ENCODE measurements at places on chromosomes 5 and 9. TPM values are rescaled to one million over a fixed set of nuclear protein-coding genes. Genes with fewer than 3 reads are reported as not detected.
A peak's percentile ranks its signal among the peaks of the same experiment; 100 is the strongest.

GRCh38 chr5:128637031-128637430 lies 99.0 kb upstream of the FBN2 start:
- H3K27me3 ChIP-seq, result no peaks in the 10 kb centered on the region
- H3K4me3 ChIP-seq, result no peak overlapping the region
- no peaks in the 10 kb centered on the region for H3K4me1 ChIP-seq

- no peak overlapping the region for H3K27ac ChIP-seq
- H3K36me3 ChIP-seq, result no peaks in the 10 kb centered on the region
- no peak overlapping the region for H3K4me3 ChIP-seq
- no peaks in the 10 kb centered on the region for H3K4me1 ChIP-seq
- no peaks in the 10 kb centered on the region for H3K27me3 ChIP-seq
Measured at GRCh38 chr5:21681911-21682310, 1171.2 kb downstream of the CDH12 start.

GRCh38 chr5:174801798-174802197 lies 77.4 kb downstream of the MSX2 start:
- H3K4me3 ChIP-seq, result no peak overlapping the region
- H3K36me3 ChIP-seq, result no peaks in the 10 kb centered on the region
- H3K4me1 ChIP-seq, result no peaks in the 10 kb centered on the region
- no peak for DNase-seq
- H3K27me3 ChIP-seq, result no peaks in the 10 kb centered on the region

DNA sequence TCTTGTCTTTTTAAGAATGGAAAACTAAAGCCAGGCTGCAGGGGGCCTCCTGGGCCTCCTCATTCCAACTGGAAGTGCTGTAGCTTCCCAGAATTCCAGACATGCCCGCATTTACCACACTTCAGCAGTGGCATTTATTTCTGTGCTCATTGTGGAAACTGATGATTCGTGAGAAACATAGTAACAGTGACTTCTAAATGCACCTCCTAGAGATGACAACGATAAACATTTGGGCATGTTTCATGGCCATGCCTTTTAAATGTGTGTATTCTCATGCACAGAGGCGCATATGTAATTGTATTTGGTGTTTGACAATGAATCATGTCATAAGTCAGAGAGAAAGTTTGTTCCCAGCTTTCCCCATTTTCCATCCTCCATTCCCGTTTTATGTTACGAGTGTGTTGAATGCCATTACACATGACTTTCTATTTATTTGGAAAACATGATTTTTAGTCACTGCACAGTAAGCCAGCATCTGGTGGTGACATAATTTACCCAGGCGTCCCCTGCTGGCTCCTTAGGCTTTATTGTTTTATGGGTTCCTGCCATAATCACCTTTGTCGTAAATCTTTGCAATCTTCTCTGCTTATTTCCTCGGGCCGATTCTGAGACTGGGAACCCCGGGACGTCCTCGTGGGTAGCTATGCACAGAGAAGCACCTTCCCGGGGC lies 68.8 kb upstream of the FCN2 start:
- peak overlapping the region; percentile 89 for H3K27ac ChIP-seq
- DNase-seq, result peak; percentile 75
- peaks cover 12% of the 10 kb centered on the region for H3K4me1 ChIP-seq

DNA sequence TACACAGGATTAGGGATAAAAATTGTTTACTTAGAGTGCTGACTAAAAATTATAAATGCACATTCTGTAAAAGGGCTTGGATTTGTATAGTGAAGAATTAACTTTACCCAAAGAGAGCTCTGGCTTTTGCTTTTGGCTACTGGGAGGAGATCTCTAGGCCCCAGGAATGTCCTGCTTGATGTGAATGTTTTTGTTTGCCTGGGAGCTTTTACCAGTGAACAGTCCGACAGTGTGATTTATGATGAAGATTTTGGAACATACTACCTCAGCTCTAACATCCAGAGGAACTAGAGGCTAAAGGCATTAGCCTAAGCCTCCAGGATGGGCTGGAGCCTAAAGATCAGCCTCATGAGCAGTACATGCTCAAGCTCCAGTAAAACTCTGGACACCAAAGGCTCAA lies 103.7 kb upstream of the RFX3 start:
- no peaks in the 10 kb centered on the region for H3K27me3 ChIP-seq
- H3K36me3 ChIP-seq, result no peaks in the 10 kb centered on the region
- H3K4me1 ChIP-seq, result no peaks in the 10 kb centered on the region
- H3K27ac ChIP-seq, result no peak overlapping the region
- H3K4me3 ChIP-seq, result no peak overlapping the region
- no peak for DNase-seq

GRCh38 chr5:173490681-173491080 lies 125.8 kb downstream of the BOD1 start:
- no peaks in the 10 kb centered on the region for H3K4me1 ChIP-seq
- no peaks in the 10 kb centered on the region for H3K27me3 ChIP-seq
- no peaks in the 10 kb centered on the region for H3K36me3 ChIP-seq
- no peak overlapping the region for H3K27ac ChIP-seq
- DNase-seq, result no peak

DNA sequence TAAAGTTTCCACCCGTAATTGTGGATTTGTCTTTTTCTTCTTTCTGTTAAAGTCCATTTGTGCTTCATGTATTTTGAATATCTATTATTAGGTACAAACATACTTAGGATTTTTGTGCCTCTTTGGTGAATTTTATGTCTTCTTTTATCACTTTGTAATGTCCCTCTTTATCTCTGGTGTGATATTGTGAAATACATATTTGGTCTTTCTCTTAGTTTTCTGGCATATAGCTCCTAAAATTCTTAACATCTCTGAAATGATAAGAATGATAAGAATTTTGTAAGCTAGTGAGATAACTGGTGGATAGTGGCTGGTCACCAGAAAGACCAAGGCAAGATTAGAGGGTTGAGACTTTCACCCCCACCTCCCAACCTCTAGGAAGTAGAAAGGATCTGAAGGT lies 111.1 kb downstream of the KCTD16 start:
- H3K4me1 ChIP-seq, result no peaks in the 10 kb centered on the region
- H3K36me3 ChIP-seq, result no peaks in the 10 kb centered on the region
- H3K4me3 ChIP-seq, result no peak overlapping the region
- no peak for DNase-seq
- H3K27me3 ChIP-seq, result no peaks in the 10 kb centered on the region
- no peak overlapping the region for H3K27ac ChIP-seq

- DNase-seq, result no peak
- no peak overlapping the region for H3K27ac ChIP-seq
- no peak overlapping the region for H3K4me3 ChIP-seq
- H3K4me1 ChIP-seq, result peaks cover 4% of the 10 kb centered on the region
Measured at GRCh38 chr5:8865266-8865665, 680.6 kb downstream of the SEMA5A start.

GRCh38 chr5:132070460-132071337 lies 2.9 kb upstream of the CSF2 start:
- H3K4me3 ChIP-seq, result no peak overlapping the region
- H3K4me1 ChIP-seq, result no peaks in the 10 kb centered on the region
- H3K27ac ChIP-seq, result no peak overlapping the region
- no peak for DNase-seq
- no peaks in the 10 kb centered on the region for H3K27me3 ChIP-seq
- H3K36me3 ChIP-seq, result no peaks in the 10 kb centered on the region

- H3K27ac ChIP-seq, result peak overlapping the region; percentile 46
- H3K36me3 ChIP-seq, result no peaks in the 10 kb centered on the region
- H3K27me3 ChIP-seq, result no peaks in the 10 kb centered on the region
- H3K4me1 ChIP-seq, result peaks cover 52% of the 10 kb centered on the region
- DNase-seq, result no peak
Measured at GRCh38 chr5:125198270-125198974, 452.0 kb upstream of the ZNF608 start.

DNA sequence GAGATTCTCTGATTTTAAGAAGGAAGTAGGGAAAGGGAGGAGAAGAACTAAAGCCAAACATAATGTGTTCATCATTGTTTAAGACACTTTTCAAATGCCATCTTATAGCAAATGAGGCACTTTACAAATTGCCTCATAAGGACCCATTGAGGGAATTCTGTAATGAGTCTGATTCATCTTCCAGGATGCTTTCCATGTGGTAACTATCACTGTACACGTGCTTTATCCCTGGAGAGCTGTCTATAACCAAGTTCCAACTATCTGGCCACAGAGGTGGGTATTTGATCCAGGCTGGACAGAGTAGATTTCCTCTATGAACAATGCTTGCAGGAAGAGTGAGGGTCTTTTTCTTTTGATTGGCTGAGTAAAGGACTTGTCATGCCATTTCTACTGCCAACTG lies 183.5 kb upstream of the NFIB start:
- no peaks in the 10 kb centered on the region for H3K27me3 ChIP-seq
- no peak for DNase-seq
- H3K4me3 ChIP-seq, result no peak overlapping the region
- no peaks in the 10 kb centered on the region for H3K36me3 ChIP-seq
- H3K27ac ChIP-seq, result no peak overlapping the region
- H3K4me1 ChIP-seq, result peaks cover 6% of the 10 kb centered on the region

DNA sequence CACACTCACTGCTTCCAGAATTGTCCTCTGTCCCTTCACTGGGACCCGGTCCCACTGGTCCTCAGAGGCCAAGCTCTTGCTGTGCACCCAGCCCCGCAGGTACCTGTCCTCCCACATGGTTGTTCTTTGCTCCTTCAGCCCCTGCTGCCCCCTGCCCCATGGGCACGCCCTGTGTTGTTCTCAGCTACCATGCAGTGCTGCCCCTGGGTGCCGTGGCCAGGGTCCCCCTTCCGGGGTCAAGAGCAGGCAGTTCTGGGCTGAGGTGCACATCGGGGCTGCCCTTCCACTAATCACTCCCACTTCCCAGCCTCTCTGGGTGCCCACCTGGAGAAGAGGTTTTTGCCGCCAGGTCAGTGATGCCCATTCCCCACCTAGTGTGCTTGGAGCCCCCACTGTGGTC lies 31.9 kb upstream of the SUSD3 start:
- H3K4me3 ChIP-seq, result no peak overlapping the region
- peaks cover 7% of the 10 kb centered on the region for H3K4me1 ChIP-seq
- H3K27ac ChIP-seq, result no peak overlapping the region
- DNase-seq, result no peak
- H3K36me3 ChIP-seq, result no peaks in the 10 kb centered on the region
- H3K27me3 ChIP-seq, result no peaks in the 10 kb centered on the region

- no peaks in the 10 kb centered on the region for H3K27me3 ChIP-seq
- no peak for DNase-seq
- H3K4me1 ChIP-seq, result no peaks in the 10 kb centered on the region
- H3K27ac ChIP-seq, result no peak overlapping the region
- no peaks in the 10 kb centered on the region for H3K36me3 ChIP-seq
Measured at GRCh38 chr9:93234600-93234999, 50.7 kb downstream of the WNK2 start.

GRCh38 chr9:118283488-118283887 lies 579.3 kb downstream of the TLR4 start:
- no peak overlapping the region for H3K4me3 ChIP-seq
- no peak overlapping the region for H3K27ac ChIP-seq
- DNase-seq, result no peak
- no peaks in the 10 kb centered on the region for H3K27me3 ChIP-seq
- H3K36me3 ChIP-seq, result no peaks in the 10 kb centered on the region
- H3K4me1 ChIP-seq, result no peaks in the 10 kb centered on the region

DNA sequence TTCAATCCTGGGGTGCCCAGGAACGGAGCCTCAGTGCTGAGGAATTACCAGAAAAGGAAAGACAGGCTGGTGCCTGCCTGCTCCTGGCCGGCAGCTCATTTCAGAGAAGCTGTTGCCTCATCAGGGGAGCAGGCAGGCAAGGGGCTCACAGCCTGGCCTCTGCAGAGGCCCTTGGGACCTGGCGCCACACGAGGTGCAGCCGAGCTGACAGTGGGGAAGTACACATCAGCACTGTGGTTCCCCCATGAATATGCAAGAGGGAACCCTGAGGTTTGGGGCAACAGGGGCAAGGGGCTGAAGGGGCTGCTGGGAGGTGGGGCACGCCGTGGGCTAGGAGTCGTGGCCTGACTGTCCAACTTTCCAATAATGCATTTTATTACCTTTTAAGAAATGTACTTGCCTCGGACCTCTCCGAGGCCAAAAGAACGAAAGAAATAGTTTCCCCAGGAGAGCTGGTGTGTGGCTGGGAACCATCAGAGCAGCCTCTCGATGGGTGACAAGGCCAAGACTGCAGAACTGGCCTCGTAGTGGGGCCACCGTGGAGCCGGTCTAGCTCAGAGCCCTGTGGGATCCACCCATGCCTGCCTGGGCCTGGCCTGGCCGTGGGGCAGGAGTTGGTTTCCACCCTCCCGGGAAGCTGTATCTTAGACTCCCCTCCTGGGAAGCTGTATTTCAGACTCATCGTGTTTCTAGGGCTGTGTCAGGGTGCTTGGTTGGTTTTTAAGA lies 198.6 kb downstream of the PAX5 start:
- peaks cover 3% of the 10 kb centered on the region for H3K4me1 ChIP-seq
- no peak overlapping the region for H3K4me3 ChIP-seq
- H3K36me3 ChIP-seq, result no peaks in the 10 kb centered on the region
- DNase-seq, result no peak
- no peaks in the 10 kb centered on the region for H3K27me3 ChIP-seq
- H3K27ac ChIP-seq, result no peak overlapping the region

DNA sequence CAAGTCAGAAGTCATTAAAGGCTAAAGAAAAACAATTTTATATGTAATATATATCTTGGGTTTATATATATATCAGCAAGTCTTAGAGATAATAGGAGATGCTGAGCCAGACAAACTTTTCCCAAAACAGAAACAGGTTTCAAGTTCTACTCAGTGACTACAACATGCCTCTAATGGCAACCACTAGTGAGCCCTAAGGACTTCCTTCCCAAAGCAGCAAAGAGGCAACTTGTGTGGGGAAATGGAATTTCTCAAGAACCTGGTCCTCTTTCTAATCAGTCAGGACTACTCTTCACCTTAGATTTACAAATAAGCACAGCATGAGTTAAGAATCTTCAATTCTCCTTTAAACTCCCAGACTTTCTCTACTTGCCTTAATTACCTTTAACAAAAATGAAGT lies 17.6 kb downstream of the RNF38 start:
- H3K4me3 ChIP-seq, result no peak overlapping the region
- H3K4me1 ChIP-seq, result peaks cover 60% of the 10 kb centered on the region
- peak; percentile 60 for DNase-seq
- H3K36me3 ChIP-seq, result no peaks in the 10 kb centered on the region
- no peaks in the 10 kb centered on the region for H3K27me3 ChIP-seq
- peak overlapping the region; percentile 4 for H3K27ac ChIP-seq

DNA sequence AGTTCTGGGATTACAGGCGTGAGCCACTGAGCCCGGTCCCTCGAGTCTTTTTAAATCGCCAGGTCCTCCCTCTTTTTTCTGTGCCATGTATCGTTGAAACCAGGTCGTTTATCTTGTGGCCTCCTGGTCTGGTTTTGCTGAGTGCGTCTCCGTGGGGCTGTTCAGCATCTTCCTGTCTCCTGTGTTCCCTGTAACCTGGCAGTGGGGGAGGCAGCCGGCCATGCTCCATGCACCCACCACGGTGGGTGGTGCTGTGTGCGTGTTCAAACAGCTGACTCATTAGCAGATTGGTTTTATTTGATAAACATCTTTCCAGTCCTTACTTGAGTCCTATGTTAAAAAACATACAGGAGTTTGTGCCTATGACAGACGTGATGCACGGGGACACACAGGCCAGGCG lies 2.7 kb downstream of the RNU6ATAC start:
- 0 out of 2 replicates have a peak, but pooled peaks cover 4% of the 10 kb centered on the region for H3K27me3 ChIP-seq
- peaks cover 9% of the 10 kb centered on the region for H3K4me1 ChIP-seq
- no peak overlapping the region for H3K27ac ChIP-seq
- H3K36me3 ChIP-seq, result peaks cover 19% of the 10 kb centered on the region
- no peak overlapping the region for H3K4me3 ChIP-seq
- no peak for DNase-seq

ADAMTS2 gene
- total RNA-seq, result 6.4 TPM

IFNK gene
- total RNA-seq, result not detected

EGFL7 gene
- total RNA-seq, result 56.1 TPM

SLCO6A1 gene
- not detected for total RNA-seq

BTNL9 gene
- total RNA-seq, result 3.4 TPM

Data from GM23338 (cell line).